ENCODE measurements at places on chromosomes 5 and 9. TPM values are rescaled to one million over a fixed set of nuclear protein-coding genes. Genes with fewer than 3 reads are reported as not detected.

The HTR1A gene
- total RNA-seq: not detected

The TMEM174 gene
- total RNA-seq: not detected

The OGN gene
- not detected for total RNA-seq

The FGD3 gene
- total RNA-seq: 1.1 TPM

The LPCAT1 gene
- 81.3 TPM for total RNA-seq

The C7 gene
- total RNA-seq: 1.5 TPM

The RASGEF1C gene
- total RNA-seq: 0.64 TPM

The ADAMTS19 gene
- 6.9 TPM for total RNA-seq

The SPATA31E1 gene
- total RNA-seq: 0.05 TPM

The NR5A1 gene
- 1.2 TPM for total RNA-seq

The C5orf58 gene
- 0.28 TPM for total RNA-seq

The GRM6 gene
- not detected for total RNA-seq

The PCDHB5 gene
- total RNA-seq: 7.8 TPM

- no peak for DNase-seq
Observed at GRCh38 chr5:131379723-131380122, 115.9 kb downstream of the CDC42SE2 start.

DNA sequence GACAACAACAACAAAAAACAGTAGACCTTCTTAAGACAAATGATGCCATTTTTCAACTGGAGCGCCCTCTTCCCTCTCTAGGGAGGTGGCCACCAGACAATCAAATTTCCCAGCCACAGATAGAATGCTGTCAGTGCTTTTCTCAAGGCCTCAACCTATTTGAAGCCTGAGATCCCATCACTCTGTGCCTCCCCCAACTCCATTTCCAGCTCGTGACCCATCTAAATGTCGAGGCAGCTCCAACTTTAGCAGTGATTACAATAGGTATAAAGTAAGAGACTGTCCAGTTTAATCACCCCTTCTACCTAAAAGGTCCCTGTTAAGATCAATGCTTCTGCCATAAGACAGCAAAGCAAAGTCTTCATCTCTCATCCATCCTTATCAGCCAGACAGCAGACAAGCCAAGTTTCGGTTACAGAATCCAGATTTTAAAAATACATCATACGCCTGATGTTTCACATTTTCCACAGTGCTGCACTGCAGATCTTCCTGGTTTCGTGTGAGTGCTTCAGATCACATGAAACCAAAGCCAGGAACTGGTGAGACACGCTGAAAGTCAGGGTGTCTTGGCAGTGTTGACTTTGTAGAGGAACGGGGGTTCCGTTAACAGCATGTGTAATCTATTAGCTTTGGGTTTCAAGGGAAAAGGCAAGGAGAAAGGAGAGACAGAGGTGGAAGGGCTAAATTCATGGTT lies 447.8 kb downstream of the ENC1 start:
- no peak for DNase-seq

DNA sequence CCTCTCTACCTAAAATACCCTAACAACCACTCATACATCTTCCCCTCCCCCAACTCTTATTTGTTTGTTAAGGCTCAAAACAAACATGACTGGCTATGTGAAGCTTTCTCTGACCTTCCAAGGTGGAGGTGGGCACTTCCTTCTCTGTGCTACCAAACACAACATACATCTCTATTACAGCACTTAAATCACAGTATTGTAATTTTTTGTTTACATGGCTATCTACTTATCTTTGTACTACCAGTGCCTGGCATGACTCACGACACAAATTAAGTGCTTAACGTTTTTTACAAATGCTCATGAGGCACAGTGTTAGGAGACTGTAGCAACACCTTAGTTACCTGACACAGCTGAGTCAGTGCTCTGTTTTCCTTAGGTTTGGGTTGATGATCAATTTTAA lies 18.6 kb downstream of the HOMER1 start:
- DNase-seq: no peak

GRCh38 chr5:180591311-180591887 lies at the start of gene SCGB3A1:
Gene SCGB3A1, minus strand, starts transcription at chr5:180591499. Its CDS starts 37 bp downstream, at chr5:180591462.
- no peak for DNase-seq

DNA sequence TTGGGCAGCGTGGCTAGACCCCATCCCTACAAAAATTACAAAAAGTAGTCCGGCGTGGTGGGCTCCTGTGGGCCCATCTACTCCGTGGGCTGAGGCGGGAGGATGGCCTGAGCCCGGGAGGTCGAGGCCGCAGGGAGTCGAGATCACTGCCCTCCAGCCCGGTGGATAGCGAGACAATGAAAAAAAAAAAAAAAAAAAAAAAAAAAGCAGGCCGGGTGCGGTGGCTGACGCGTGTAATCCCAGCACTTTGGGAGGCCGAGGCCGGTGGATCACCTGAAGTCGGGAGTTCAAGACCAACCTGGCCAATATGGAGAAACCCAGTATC lies 110.5 kb upstream of the LPCAT1 start:
- DNase-seq: no peak

DNA sequence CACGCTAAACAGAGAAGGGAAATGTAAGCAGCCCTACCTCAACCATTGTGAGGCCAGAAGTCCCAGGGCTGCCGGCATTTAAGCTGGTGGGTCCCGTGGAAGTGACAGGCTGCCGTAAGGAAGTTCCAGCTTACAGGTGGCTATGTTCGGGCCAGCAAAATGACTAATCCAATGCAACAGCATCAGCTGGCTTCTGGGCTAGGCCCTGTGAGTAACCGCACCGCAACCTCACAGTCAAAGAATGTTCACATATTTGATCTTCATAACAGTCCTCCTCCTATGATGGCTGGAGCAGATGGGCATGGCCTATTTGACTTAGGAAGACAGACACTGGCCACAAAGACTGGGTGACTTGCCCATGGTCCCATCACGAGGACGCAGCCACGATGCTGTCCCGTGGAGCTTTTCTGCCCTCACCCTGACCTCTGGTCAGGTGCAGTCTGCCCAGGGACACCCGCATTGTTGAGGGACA lies 88.2 kb downstream of the LIFR start:
- DNase-seq: no peak

GRCh38 chr9:130183133-130183762 lies 11.0 kb downstream of the NCS1 start:
- no peak for DNase-seq

- DNase-seq: no peak
Observed at GRCh38 chr9:131840220-131840619, 100.3 kb upstream of the RAPGEF1 start.

DNA sequence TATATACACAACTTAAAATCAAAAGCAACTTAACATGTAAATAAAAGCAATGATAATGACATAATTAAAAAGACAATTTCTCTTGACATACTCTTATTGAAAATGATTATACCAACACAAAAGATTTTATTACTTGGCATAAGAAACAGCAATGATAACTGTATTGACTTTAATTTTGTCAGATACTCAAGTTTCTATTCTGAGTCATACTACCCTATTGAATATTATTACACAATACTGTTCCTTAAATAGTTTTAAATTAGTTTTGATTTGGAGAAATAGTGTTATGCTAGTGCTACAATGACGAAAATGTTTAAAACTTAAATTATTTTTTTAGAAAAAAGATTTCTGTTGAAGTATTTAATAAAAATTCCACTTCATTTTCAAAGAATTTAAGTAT lies 1319.3 kb upstream of the C9orf72 start:
- DNase-seq: no peak

DNA sequence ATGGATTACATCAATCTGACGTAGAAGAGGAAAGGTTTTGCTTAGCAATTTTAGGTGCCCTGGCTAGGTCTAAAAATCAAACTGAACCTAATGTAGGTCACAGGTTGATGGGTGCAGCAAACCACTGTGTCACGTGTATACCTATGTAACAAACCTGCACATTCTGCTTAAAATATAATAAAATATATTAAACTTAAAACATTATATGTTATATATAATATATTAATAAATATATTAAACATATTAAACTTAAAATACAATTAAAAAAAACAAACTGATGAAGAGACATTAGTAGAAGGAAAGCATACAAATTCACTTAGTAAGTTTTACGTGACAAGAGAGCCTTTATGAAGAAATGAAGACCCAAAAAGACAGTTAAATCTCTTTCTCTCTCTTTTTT lies 51.7 kb upstream of the FBXL17 start:
- DNase-seq: no peak

DNA sequence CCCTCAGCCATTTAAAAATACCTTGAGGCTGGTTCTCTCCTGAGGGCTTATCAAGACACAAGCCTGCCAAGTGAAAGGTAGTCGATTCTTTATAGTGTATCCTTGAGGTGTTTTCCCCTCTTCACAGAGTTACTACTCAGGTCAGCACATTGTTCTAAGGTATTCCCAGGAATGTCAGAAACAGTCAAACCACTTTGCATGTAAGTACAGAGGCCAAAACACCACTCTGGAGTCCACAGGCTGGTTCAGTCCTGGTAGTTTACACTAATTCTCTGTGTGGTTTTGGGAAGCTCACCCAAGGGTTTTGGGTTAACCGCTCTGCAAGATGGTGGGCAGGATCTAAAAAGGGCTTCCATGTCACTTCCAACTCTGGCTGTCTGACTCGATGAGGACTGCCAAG lies 162.3 kb upstream of the PPP2R2B start:
- no peak for DNase-seq

DNA sequence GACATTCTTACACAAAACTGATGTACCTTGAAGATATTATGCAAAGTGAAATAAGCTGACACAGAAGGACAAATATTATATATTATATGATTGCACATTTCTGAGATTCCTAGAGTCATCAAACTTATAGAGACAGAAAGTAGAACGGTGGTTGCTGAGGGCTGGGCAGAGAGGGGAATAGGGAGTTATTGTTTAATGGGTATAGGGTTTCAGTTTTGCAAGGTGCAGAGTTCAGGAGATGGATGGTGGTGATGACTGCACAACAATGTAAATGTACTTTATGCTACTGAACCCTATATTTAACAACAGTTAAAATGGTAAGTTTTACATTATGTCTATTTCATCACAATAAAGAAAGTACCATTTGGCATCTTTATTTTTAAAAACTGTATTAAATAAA lies 315.8 kb upstream of the POU5F2 start:
- DNase-seq: no peak

DNA sequence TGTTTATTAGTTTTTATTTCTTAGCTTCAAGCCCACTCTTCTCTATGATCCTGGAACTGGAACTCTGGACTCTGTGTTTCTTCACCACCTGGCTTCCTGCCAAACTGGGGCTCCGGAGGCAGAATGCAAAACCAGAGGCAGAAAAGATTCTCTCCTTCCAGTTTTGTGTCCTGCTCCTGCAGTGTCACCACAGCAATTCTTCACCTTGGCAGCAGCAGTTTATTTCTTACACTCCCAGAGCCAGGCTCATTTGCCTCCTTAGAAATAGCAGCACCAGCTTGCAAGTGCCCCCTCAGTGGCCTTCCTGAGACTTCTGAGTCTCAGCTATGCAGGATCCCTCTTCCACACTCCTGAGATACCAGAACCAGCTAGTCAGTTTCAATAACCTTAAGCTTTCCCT lies 26.7 kb upstream of the CAMK4 start:
- DNase-seq: no peak

GRCh38 chr5:1243487-1244130 lies 18.4 kb downstream of the SLC6A18 start:
- DNase-seq: peak; percentile 64

DNA sequence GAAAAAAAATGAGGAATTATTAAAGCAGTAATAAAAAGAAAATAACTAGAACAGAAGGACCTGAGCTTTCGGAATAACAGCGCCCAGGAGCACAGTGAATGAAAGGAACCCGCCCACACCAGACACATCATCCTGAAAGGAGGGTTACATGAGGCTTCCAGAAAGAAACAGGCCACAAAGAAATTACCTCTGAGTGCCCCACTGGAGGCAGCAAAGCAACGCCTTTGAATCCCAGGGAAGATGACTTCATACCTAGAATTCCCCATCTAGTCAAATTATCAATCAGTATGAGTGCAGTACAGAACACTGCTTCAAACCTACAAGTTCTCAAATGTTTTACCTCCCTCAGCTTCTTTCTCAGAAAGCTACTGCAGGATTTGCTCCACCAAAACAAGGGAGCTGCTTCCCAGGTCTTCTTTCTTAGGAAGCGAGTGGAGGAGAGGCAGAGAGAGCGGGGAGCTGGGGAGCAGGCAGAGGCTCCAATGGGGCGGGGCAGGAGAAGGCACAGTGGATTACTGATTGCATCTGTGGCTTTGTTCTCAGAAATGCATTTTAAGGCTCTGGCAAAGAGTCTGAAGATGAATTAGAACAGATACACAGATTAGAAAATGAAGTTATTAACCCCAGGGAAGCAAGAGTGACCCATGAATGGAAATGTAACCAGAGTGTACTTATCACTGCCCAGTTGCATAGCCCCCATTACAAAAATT lies 87.1 kb downstream of the SEMA4D start:
- DNase-seq: no peak

- no peak for DNase-seq
Observed at GRCh38 chr9:97919217-97919813, 3.0 kb downstream of the TRMO start.

GRCh38 chr5:173472164-173472563 lies 143.9 kb upstream of the STC2 start:
- no peak for DNase-seq

- no peak for DNase-seq
Observed at GRCh38 chr9:69601698-69602097, 70.5 kb downstream of the APBA1 start.

DNA sequence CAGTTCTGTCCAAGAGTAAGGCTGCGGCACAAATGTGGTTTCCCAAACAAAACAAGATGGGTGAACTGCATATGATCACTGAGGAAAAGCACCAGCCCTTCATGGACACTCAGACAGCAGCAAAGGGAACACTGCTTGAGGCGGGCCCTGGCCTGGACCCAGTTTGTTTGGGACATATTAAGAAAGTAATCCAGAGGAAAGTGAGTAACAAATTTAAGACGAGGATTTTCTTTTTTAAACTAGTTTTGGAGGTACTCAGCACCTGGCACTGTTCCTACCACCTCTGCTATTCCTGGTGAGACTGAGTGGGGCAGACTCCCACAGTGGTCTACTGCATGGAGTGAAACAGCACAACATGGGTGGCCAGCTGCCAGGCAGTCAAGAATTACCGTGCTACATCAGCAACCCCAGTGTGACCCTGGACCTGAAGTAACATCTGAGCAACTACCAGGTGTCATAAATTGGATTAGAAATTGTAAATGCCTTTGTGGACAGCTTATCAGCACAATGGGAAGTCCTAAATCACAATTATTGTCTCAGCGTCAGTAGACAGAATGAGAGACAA lies 28.5 kb downstream of the P4HA2 start:
- DNase-seq: no peak

GRCh38 chr9:99699396-99699795 lies 122.3 kb upstream of the NR4A3 start:
- DNase-seq: no peak

GRCh38 chr5:120539471-120539870 lies 75.4 kb downstream of the PRR16 start:
- no peak for DNase-seq

DNA sequence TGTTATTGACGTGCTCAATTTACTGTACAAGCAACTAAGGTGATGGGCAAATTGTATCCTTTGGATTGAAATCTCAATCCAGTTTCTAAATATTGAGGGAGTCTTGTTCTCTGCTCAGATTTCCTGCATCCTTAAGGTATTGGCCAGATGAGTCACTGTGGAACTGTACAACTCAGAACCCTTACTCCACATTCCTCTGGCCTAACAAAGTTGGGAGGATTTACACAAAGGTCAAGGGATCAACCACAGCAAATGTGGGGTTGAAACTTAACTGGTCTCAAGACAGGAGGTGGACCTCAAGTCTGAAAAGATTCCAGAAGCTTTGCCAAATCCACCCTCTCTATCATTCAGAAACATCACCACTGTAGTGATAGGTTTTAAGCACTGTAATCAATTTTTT lies 81.5 kb upstream of the AGXT2 start:
- no peak for DNase-seq

GRCh38 chr5:127586811-127587210 lies 62.1 kb upstream of the CTXN3 start:
- no peak for DNase-seq

- no peak for DNase-seq
Observed at GRCh38 chr5:31346896-31347551, 153.5 kb downstream of the CDH6 start.
